MCF 10A (cell line): ENCODE measurements at places on chromosomes 7 and 10.

GRCh38 chr10:91389636-91390512, 20.3 kb upstream of the HECTD2 start:
- DNase-seq = peak; percentile 77

GRCh38 chr10:22604344-22605126, 109.8 kb downstream of the PIP4K2A start:
- DNase-seq = no peak

GRCh38 chr10:20740120-20740519, 157.0 kb downstream of the NEBL start:
- no peak for DNase-seq

DNA sequence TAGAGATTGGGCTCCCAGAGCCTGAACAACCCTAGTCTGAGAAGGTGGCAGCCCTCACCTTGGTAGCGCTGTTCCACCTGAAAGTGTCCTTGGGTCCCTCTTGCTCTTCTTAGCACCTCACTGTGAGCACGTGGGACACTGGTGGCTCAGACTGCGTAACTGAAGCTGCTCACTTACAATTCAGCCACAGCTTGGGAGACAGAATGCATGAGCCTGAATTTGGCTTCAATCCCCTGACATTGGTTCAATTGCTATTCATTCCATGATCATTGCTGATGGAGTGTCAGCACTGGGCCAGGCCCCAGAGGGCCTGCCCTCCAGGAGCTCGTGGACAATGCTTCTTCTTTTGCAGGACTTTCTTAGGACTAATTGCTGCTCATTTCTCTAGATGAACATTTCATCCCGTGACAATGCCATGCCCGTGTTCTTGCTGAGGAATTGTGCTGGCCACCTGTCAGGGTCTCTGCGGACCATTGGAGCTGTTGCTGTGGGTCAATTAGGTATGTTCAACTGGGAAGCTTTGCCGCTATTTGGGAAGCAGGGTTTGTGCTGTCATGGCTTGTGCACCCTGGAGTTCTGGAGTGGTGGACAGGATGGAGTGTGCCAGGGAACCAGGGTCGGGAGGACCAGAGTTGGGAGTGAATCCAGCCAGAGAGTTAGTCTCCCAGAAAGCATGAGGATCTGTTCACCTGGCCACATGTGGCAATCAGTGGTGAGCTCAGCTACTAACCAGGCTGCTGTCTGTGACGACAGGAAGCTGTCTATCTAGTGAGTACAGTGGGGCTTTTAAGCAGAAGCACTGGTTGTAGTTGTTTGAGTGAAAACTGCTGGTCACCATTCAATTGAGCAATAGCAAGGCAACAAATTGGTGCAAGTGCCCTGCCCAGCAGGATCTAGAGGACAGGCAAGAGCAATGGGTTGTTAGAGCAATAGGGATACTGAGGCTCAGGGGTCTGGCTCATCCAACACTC, 105.1 kb downstream of the WDFY4 start:
- DNase-seq = no peak

DNA sequence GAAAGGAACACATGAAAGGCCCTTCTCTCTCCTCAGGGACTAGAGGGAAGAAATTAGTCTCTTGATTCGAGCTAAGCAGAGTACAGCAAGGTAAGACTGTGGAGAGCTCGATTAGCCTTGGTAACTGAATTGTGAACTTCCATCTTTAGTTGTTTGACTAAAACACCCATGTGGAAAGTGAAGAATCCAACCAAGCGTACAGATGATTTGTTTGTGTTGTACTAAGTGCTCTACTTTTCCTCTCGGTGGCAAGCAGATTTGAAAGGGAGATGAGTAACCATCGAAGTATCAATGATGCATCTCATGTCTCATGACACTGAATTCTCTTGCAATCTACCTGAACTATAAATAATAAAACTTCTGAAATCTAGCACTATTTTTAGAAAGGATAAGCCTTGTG, 80.7 kb downstream of the FZD1 start:
- DNase-seq = no peak

GRCh38 chr10:99530108-99531025, 2.4 kb upstream of the NKX2-3 start:
- DNase-seq = no peak

DNA sequence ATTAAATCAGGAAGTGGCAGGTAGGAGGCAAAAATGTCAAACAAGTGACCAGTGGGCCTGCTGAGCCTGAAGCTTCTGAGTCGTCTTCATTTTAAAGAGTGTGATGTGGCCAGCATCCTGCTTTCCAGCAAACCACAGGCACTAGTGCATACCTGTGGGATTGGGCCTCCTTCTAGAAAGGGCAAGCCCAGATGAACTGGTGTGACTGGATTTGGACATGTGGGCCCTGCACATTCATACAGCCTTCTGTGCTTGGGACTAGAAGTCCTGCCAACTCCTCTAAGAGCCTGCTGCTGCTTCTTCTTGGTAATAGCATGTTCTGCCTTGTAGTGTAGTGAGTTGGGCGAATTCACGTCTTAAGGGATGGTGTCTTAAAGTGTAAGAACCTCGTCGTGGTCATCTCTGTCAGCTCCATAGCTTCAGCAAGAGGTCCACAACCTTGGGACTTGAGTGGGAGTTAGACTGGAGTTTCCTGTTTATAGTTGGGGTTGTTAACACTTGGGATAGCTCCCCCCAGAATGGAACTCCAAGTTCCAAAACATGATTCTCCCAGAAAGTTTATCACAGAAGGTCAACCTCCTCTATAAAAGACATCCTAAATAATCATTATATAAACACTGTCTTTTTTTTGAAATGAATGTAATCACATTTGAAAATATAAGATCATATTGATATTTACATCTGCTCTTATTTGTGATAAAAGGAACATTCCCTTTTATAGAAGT, 11.2 kb downstream of the BMPER start:
- DNase-seq = no peak

DNA sequence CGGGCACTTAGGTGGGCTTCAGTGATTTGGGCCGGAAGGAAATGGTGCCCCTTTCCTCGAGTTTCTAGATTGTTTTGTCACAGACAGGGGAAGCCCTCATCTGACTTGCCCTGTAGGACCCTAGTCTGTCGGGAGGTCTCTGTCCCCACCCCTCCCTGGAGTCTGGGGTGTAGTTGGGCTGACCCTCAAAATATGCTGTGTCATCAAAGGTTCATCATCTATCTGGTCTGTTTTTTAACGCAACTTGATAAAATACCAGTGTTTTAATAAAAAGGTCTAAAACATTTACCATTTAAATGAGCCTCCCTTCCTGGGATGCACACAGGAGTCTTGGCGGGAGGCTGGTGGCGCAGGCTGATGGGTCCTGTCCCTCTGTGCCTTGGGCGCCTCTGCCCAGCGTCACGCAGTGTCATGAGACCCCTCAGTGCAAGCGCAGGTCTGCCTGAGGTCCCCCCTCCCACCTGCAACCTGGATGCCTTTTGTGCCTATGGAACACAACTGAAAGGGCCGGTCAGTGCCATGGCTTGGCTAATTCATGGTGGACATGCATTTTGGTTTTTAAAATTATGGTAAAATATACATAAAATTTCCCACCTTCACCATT, 146.4 kb downstream of the MGMT start:
- no peak for DNase-seq

- DNase-seq = no peak
Observed at GRCh38 chr10:667096-667495, 22.4 kb downstream of the DIP2C start.

DNA sequence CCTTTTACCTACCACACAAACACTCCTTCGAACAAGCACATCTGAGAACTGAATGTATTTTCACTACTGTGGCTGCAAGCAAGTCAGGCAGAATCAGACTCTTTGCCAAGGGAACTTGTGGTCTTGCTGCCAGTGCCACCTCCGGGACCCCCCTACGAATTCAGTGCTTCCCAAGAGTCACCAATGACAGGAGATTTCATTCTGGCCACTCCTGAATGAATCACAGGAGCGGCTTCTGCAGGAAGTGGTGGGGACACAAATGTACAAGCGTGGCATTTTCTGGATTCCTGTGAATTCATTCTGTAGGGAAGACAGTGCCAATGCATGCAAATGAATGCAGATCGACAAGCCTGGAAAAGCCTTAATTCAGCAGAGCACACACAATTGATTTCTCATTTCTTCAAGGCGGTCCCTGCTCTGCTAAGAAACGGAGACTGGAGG, 161.2 kb downstream of the CAMK1D start:
- DNase-seq = no peak

DNA sequence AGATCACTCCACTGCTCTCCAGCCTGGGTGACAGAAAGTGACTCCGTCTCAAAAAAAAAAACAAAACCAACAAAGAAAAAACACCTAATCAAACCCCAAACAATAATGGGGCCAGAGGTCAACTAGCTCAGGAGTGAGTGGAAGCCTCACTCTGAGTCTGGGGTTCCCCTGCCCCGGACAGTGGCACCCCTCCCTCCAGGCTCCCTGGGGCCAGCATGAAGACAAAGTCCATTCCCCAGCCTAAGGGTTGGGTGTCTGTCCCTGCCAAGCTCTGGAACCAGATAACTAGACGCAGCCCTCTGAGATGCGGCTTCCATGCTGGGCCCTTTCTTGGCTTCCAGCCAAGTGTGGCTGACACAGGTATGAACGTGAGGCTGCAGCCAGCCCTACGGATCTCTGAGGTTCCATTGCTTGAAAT, 1.7 kb upstream of the FUOM start:
- peak; percentile 48 for DNase-seq

DNA sequence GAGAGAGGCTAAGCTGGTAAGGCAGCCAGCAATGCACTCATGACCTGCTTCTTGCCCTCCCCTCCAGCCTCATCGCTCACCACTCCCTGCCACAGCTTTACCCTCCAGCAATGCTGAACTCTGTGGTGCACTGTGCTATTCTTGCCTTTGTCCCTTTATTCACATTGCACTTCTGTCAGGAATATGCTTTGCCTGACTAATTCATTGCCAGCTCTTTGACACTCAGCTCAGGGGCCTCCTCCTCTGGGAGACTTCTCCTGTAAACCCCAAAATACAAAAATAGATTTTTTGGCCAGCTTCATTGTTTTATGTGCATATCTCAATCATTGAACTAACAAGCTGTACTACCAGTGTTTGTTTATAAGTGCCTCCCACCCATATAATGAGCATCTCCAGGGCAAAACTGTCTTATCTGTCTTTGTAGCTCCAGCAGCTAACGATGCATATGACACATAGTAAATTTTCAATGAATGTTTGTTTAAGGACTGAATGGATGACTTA, 8.2 kb downstream of the CNNM1 start:
- no peak for DNase-seq

DNA sequence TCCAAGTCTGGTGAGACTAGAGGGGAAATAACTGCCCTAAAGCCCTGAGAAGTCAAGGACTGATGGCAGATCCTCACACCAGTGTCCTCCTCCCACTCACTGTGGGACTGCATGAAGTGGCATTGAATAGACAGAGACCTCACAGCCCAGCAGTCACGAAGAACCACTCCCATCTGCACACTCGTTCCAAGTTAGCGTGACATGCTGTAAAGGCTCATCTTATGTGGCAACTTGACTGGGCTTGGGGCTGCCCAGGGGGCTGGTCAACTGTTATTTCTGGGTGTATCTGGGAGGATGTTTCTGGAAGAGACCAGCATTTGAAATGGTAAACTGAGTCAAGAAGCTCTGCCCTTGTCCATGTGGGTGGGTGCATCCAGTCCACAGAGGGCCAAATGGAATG, 104.7 kb downstream of the ADARB2 start:
- no peak for DNase-seq

GRCh38 chr7:92621561-92622023, 31.4 kb upstream of the FAM133B start:
- no peak for DNase-seq

DNA sequence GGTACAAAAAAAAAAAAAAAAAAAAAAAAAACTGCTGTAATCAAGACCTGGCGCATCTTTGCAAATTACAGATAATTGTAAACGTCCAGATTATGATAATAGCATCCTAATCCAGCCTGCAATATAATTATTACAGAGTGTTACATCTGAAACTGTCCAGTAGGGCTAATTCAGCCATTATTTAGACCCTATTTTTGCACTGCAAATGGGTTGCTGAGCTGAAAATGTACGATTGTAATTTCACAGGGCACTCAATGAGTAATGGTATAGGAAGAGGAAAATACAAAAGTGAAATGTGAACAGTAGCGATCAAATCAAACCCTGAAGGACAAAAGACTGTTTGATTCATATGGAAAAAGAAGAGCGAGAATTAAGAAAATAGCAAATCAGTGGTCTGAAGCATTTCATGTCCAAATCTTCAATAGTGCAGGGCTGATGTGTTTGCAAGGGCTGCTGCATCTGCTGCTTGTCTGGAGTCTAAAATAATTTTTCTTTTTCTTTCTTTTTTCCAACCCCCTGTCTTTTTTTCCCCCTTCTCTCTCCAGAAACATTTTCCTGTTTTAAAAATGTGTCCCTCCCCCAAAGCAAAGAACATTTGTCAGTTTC, 8.9 kb downstream of the DLX6 start:
- no peak for DNase-seq

- peak; percentile 35 for DNase-seq
Observed at GRCh38 chr7:120993553-120994191, 5.2 kb downstream of the CPED1 start.

- no peak for DNase-seq
Observed at GRCh38 chr10:20644421-20644820, 252.7 kb downstream of the NEBL start.

GRCh38 chr10:64109926-64110495, 588.8 kb downstream of the REEP3 start:
- DNase-seq = no peak

DNA sequence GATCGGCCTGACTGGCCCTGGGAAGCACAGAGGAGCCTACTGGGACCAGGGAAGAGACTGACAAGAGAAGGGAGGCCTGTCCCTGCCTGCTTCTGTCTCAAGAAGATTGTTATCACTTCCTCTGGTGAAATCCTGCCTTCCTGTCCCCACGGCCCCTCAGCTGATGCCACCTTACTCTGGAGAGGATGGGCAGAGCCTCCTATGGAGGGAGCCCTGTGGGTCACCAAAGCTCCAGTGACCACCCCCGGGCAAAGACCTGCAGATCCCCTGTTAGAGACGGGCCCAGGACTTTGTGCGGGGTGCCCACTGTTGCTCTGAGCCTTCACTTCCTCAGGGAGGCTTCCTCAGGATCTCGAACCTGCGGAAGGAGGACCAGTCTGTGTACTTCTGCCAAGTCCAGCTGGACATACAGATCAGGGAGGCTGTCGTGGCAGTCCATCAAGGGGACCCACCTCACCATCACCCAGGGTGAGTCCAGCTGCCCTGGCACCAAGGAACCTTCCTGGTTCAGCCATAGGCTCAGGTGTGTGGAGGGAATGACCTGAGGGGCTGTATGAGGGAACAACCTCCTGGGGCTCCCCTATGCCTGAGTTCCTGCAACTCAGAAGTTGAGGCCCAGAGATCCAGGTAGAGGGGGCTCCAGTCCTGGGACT, 1.4 kb upstream of the PILRB start:
- DNase-seq = no peak
